ENCODE measurements at places on chromosomes 16 and 17.

- no peak for DNase-seq
Measured at GRCh38 chr17:51000835-51001638, 119.6 kb downstream of the SPAG9 start.

- no peak for DNase-seq
Measured at GRCh38 chr17:3022197-3022596, 41.2 kb downstream of the OR1D5 start.

- DNase-seq: no peak
Measured at GRCh38 chr17:14499976-14500375, 199.1 kb downstream of the HS3ST3B1 start.

DNA sequence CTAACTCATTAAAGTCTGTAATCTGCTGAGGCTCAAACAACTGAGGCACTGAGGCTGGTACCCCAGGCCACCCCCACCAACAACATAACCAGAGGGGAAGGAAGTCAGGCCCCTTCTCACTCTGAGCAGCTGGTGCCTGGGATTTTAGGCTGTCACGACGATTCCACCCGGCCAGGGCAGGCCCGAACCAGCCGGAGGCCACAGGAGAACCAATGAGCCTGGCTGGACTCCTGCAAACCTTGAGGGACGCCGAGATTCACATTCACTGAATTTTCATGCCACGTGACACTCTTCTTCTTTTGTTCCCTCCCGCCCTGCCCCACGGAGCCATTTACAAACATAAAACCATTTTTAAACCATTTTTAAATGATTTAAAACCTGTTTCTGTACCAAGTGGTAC, 48.1 kb downstream of the RPH3AL start:
- DNase-seq: no peak
